ENCODE measurements at places on chromosomes 7 and 10.

- DNase-seq: no peak
Observed at GRCh38 chr7:114095885-114096284, 177.1 kb upstream of the PPP1R3A start.

GRCh38 chr10:132973903-132974241, 31.5 kb upstream of the CFAP46 start:
- DNase-seq: no peak

DNA sequence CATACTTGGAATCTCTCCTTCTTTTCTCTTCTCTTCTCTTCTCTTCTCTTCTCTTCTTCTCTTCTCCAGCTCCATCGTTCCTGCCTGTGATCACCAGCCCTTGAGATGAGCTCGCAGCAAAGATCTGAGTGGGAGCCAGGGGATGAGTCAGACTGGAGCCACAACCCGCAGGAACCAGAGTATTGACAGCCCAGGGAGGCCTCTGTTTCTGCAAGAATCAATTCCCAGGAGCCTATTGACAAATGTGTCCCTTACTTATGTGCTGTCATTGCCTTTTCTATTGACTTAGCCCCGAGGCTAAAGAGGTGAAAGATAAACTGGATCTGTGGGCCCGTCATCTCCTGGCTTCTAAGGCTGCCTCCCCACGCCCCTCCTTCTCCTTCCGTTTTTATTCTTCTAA, 13.1 kb upstream of the HABP2 start:
- DNase-seq: no peak

DNA sequence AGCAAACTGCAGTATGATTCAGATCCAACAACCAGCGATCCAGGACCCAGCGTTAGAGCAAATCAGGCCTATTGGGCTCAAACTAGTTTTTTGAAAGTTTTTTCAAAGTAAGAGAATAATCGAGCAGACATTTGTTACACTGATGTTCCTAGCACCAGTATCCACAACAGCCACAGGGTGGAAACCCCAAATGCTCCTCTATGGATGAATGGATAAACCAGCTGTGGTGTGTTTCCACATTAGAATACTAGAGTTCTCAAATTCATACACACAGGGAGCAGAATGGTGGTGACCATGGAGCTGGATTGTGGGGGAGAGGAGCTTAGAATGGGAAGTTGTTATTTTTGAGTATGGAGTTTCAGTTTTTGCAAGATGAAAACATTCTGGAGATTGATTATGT, 60.7 kb downstream of the PDIA4 start:
- DNase-seq: no peak

- DNase-seq: no peak
Observed at GRCh38 chr10:30931094-30931493, 100.6 kb downstream of the ZNF438 start.

- DNase-seq: no peak
Observed at GRCh38 chr7:107973861-107974260, 29.1 kb downstream of the LAMB1 start.

DNA sequence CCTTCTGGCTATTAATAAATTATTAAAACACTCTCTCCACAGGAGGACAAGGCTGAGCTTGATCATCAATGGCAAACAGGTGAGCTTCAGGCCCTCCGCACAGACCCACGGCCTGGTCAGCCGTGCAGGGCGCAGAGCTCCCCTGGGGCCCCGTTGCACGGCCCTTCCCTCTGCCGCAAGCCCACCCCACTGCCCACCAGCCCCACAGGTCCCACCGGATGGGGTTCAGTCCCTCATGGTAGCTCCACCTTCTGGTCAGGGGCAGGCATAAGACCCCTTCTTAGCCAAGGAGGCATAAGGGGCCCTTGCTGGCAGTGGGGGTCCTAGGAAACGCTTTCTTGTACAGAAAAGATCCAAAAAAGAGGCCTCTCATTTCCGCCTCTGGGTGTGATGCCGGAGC, 84.6 kb downstream of the MAD1L1 start:
- no peak for DNase-seq

DNA sequence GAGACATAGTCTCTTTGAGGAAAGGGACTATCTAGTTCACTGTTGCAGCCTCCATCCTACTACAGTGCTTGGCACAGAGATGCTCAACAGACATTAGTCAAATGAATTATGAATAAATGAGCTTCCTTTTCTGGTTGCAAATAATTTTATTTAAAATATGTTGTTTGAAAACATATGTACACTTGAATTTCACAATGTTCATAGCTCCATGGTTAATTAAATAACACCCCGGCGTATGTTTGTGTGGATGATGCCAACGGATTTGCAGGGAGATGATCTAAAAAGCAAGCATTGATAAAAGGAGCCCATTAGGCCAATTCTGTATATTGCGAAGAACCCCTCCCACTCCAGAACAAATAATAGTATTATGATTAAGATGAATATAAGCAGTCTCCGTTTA, 47.8 kb upstream of the ORC5 start:
- DNase-seq: no peak

DNA sequence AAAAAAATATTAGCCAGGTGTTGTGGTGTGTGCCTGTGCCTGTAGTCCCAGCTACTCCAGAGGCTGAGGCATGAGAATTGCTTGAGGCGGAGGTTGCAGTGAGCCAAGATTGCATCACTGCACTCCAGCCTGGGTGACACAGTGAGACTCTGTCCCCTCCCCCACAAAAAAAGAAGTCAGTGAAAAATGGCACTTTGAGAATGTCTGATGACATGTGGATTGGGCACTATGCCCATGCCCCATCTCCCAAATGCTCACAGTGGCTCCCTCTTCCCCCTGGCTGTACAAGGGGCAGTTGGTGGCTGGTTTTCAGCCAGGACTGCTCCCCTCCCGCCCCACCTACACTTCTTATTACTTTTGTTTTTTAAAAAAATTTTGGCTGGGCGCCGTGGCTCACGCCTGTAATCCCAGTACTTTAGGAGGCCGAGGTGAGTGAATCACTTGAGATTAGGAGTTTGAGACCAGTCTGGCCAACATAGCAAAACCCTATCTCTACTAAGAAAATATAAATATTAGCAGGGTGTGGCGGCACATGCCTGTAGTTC, 26.1 kb downstream of the IL15RA start:
- no peak for DNase-seq

- no peak for DNase-seq
Observed at GRCh38 chr10:132448248-132448731, 51.3 kb downstream of the PWWP2B start.

- DNase-seq: no peak
Observed at GRCh38 chr7:96486681-96487080, 164.8 kb upstream of the SLC25A13 start.

DNA sequence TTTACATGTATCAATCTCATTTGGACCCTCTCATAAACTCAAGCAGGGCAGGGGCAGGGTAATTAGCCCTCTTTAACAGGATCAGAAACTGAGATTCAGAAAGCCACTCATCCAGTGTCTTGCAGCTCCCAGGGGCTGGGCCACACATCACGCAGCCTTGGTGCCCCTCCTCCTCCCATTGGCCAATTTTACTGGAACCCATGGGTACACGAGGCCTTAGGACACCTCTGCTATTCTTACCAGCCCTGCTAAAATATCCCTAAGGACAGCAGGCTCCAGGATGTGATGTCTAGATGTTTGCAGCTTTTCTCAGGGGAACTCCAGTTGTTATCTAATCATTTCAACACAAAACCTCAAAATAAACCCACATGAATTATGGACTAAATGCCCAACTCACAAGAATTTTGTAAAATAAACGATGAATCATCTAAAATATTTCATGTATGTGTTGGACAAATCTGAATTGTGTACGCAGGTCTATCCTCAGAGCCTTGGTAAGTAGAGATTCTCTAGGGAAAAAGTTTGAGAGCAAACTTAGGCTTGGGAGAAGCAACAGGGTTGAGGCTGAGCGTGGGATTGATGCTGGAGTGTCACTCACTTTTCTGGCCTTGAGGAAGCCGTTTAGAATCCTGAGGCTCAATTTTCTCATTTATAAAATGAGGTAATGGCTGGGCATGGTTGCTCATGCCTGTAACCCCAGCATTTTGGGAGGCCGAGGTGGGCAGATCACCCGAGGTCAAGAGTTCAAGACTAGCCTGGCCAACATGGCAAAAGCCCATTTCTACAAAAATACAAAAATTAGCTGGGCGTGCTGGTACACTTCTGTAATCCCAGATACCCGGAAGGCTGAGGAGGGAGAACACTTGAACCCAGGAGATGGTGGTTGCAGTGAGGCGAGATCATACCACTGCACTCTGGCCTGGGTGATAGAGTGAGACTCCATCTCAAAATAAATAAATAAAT, 69.7 kb upstream of the TNS3 start:
- no peak for DNase-seq

Data from activated naive CD8-positive, alpha-beta T cell treated with anti-CD3 and anti-CD28 coated beads, Interleukin-2, amount 50 U/mL, for 16 hours (primary cell).